ENCODE measurements at places on chromosomes 3 and 15.

GRCh38 chr15:89829616-89830440 is 15.2 kb upstream of the ANPEP start:
- no peak for DNase-seq

DNA sequence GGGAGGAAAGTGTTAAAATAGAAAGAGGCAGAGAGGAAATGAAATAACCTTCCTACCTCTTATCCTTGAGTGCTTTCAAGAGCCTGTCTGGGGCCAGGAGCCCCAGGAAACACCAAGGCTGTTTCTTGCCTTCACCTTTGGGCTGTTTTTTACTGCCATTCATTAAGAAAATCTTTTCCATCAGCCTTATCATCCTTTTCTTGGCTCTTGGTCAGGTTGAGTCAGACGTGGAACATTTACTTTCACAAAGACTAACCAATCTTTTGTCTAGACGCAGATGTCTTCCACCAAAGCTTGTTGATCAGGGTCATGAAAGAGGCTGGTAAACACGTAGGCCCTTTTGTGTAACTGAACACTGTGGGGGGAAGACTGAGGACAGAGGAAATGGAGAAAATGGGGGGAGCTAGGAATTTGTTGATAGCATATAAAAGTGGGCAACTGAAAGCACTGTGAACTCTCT is 151.0 kb upstream of the THBS1 start:
- peak; percentile 38 for DNase-seq

DNA sequence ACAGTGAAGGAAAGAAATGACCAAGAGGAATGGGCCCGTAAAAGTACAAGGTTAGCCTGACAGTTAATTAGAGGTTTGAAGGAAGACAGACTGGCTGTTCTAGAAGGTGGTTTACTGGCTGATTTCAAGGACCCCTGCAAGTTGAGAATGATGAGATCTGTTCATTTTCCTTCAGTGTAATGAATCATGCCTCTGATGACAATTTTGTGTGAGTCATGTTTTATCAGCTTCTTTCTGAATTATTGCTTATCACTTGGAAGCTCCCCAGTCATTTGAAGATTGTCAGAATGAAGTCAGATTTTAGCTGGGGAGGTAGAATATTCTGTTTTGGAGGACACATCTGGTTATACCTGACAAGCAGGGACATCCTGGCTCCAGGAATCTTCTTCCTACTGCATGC is 50.6 kb downstream of the DRD3 start:
- DNase-seq: no peak

GRCh38 chr3:113501597-113501996 is 13.4 kb downstream of the SPICE1 start:
- DNase-seq: peak; percentile 70

- DNase-seq: no peak
Measured at GRCh38 chr3:132772252-132772651, 50.0 kb upstream of the NPHP3 start.

- DNase-seq: no peak
Measured at GRCh38 chr3:42402394-42403096, 7.9 kb downstream of the LYZL4 start.

DNA sequence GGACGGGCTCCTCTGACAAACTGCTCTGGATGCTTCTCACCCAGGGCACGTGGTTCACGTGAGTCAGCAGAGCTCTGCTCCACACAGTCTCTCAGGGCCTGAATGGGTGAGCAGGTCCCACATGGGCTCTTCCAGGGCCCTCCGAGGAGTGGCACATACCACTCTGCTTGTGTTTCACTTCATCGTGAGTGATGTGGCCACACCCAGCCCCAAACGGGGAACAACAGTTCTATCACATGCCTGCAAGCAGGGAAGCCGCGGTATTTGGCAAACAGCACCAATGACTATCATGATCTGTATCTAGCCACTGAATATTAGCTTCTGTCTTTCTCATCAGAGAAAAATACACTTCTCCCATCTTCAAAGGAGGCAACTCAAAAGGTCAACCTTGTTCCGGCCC is 352.8 kb downstream of the GABRG3 start:
- DNase-seq: no peak

Data from common myeloid progenitor, CD34-positive (primary cell).